ENCODE measurements at places on chromosomes 1 and 21.
A peak's percentile ranks its signal among the peaks of the same experiment; 100 is the strongest.

- DNase-seq: no peak
Observed at GRCh38 chr1:67748630-67749029, 63.6 kb downstream of the GADD45A start.

- peak; percentile 32 for DNase-seq
Observed at GRCh38 chr1:208243967-208244916, at the start of gene PLXNA2. Gene PLXNA2, minus strand, starts transcription at chr1:208244384. Its CDS starts 26,462 bp downstream, at chr1:208217922.

DNA sequence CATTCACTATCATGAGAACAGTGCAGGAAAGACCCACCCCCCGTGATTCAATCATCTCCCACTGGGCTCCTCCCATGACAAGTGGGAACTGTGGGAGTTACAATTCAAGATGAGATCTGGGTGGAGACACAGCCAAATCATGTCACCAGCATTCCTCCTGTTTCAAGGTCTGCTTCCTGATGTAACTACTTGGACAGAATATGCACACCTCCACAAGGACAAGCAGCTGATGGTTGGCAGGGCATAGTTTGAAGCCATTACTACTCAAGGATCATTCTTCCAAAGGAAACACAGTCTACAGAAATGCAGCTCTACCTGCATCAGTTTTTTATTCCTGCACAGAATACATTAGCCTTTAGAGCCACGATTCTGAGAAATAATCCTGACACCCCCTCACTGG, 28.5 kb upstream of the RNF2 start:
- DNase-seq: no peak

DNA sequence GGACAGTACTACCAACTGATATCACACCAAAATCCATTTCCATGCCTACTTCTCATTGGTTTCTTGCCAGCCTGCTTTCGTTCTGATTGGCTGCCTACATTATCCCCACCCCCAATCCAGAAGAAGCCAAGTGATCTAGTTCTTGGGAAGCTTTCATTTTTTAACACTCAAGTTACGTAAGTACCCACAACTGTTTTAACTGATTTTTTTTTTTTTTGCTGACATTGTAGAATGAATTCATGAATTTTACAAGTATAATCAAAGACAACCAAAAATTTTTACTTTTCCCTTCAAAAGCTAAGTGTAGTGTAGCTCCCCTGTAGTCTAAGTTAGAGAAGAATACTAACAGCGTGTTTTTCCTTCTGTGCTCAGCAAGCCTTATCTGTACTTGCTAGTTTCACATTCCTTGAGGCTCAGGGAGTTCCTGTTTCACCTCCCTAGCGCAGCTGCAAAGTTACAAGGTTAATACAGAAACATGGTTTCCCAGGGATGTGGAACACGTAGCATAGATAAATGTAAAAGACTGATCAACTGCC, at the start of gene SLC9C2:
TSS of gene SLC9C2 (minus strand) at position 17 of the 536 bp plus-strand sequence. CDS start 1,296 bp downstream, outside the sequence.
- DNase-seq: no peak

GRCh38 chr1:207954104-207954503, 43.2 kb upstream of the CD34 start:
- DNase-seq: no peak

DNA sequence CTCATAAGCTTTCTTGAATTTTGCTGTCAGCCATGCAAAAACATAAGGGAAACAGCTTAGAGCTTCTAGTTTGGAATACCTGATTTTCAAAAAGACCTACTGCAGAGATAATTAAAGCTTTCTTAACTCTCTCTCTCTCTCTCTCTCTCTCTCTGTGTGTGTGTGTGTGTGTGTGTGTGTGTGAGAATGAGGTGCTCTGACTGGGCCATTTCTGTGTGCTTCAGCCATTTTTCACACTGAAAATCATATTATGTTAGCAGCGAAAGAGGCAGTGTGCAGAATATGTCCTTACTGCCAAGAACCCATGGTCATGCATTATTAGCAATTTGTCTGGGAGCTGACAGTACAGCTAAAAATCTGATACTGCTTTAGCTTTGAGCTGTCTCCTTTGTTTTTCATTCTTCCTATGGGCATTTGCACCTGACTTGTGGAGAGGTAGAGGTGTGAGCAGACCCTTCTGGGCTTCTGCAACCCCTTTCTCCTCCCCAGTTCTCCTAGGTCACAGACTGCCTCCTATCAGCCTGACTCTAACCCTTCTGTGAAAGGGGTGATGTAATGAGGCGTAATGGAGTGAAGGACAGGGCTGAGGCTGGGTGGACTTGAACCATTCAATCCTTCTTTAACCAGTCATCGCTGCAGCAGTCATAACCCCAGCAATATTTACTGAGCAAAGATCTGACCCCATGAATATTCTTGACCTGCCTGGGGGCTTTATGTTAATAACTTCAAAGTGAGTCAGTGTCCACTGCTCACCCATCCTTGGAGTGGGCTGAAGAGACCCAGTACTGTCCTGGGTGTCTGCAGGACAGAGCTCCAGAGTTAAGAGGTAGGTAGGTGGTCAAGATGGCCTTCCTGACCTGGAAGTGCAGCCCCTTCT, 61.2 kb downstream of the SYT6 start:
- no peak for DNase-seq

DNA sequence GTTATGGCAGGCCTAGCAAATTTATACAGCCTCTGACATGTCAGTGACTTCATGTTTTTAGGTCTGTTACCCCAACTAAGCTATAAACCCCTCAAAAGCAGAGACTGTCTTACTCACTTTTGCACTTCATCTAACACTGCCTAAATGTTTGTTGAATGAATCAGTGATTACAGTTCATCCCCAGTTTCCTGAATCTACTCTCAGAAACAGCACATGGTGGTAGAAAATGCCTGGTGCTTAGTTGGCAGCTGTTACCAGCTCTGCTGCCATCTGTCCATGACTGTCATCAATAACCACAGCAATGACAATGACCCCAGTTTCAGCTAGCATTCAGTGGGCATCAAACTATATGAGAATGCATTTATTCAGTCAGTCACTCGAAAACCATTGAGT, 110.5 kb upstream of the SERBP1 start:
- DNase-seq: no peak

DNA sequence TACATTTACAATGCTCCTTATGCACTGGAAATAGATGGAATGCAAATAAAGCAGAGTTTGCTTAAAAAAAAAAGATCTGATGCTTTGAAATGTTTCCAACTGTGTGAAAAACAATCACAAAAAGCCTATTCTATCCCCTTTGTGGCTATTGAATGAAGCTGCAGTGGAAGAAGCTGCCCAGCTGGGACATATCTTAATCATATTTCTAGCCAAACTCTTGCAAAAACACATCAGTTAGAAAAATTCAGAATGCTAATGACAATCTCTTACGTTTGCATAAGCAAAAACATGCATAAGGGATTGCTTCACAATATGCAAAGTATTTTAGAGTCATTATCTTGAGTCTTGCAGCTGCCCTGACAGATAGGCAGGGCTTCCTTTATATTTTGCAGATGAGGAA, 526.4 kb upstream of the USP24 start:
- DNase-seq: no peak

- DNase-seq: no peak
Observed at GRCh38 chr21:42974832-42975820, 764 bp downstream of the PKNOX1 start.

- no peak for DNase-seq
Observed at GRCh38 chr21:28375708-28376385, 616.8 kb downstream of the LTN1 start.

DNA sequence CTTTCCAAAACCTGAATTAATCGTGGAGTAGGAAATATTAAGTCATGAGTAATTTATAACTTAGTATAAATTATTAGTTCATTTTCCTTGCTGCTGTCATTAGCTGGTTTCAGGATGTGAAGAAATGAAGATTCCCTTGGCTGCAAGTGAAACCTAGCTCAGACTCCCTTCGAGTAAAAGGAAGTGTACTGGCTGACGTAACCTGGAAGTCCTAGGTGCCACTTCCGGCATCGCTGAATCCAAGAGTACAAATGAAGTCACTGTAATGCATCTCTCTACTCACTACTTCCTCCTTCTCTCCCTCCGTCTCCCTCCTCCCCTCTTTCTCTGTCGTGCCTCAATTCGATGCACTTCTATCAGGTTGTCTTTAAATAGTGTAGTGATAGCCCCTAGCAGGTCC, 28.8 kb downstream of the ZP4 start:
- DNase-seq: no peak

DNA sequence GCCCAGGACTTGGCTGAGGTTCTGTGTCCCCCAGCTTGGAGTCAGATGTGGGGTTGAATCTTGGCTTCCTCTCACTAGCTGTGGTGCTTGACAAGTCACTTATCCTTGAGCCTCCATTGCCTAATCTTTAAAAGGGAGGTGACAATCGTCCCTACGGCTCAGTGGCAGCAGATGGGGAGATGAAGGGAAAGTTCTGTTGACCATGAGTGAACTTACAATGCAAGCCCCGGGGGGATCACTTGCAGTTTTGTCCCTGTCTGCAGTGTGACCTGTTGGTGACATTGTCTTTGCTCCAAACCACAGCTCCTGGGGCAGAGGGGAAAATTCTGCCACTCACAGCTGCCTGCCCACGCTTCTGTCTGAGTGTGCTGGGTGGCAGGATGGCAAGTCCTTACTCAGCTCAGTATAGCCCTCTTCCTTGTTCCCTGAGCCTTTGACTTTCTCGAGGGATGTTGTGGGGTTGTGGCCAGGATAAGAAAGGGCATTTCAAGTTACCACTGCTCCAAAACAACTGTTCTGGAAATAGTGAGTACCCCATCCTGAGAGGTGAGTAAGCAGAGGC, 1.7 kb downstream of the PCSK9 start:
- no peak for DNase-seq

GRCh38 chr1:219088778-219089557, 84.7 kb upstream of the LYPLAL1 start:
- DNase-seq: no peak

- no peak for DNase-seq
Observed at GRCh38 chr1:185690527-185690926, 43.7 kb upstream of the HMCN1 start.

- DNase-seq: no peak
Observed at GRCh38 chr1:85495556-85495955, 30.6 kb upstream of the DDAH1 start.

DNA sequence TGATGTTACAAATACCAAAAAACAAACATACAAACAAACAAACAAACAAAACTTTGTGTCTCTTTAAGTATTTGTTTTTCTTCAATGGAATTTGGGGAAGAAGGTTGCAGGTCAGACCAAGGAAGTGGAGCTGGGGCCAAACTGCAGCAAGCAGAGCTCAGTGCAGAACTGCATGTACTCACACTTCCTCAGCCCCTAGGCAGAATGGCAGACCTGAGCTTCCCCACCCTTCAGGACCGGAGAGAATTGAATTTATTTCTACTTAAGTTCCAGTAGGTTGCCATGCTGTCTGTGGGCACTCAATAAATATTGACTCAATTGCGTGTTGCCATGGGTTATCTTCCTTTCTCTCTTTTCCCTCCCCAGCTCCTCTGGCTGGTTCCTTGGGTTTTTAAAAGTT, 173.6 kb downstream of the PTGER3 start:
- no peak for DNase-seq

- no peak for DNase-seq
Observed at GRCh38 chr1:88736633-88737248, 52.7 kb downstream of the PKN2 start.

DNA sequence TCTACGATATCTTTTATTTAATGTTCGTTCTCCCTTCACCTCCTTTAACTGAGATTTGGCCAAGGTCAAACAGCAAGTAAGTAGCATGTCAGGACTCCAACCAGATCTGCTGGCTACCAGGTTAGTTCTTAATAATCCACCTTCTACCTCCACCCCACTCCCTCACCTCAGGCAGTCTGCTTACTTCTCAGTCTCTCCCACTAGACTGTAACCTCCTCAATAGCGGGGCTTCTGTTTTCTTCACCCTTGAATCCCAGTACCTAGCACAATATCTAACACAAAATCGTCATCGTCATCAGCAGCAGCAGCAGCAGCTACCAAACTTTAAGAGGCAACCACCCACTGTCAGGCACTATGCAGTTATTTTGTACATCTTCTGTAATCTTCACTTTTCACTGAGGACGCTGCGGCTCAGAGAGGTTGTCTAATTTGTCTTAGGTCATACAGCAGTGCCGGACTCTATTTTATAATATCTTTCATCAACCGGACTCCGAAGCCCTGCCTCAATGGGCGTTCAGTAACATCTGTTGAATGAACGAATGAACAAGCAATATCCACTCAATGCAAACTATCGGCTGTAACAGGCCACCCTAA, 859 bp upstream of the MAGI3 start:
- no peak for DNase-seq

DNA sequence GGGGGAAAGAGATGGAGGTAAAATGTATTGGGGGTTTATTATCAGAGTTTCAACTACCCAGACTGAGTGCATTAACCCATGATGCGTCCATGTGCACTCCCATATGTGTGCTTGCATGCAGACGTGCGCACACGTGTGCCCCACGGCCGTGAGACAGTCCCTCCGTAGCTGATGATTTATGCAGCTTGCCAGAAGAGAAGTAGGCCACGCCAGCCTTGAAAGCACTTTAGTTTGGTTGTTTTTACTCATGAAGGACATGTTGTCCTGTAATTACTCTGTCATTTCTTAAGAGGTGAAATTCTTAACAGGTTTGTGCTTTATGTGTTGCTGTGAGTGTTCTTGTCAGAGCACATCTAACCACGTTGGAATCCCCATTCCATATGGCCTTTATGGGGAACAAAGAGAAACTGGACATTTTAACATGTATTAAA, 467.8 kb downstream of the LMO4 start:
- DNase-seq: no peak

GRCh38 chr1:47681735-47682134, 243.9 kb downstream of the FOXD2 start:
- no peak for DNase-seq

- DNase-seq: no peak
Observed at GRCh38 chr1:218377143-218377660, 32.1 kb downstream of the TGFB2 start.

DNA sequence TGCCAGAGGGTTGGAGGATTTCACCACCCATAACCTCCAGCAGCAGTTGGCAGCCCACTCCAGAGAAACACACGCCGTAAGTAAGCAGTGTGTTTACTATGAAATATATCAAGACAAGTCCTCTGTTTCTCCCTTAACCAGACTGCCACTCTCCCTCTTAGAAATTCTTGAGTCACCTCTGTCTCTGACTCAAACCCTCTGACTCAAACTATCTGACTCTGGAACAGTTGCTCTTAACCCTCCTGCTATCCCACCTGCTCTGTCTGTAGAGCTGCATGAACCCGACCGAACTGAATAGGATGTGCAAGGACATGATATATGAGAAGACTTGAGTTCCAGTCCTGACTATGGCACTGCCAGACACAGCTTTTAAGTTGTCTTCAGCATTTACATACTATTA, 14.1 kb downstream of the INPP5B start:
- no peak for DNase-seq
